Activated T-cell treated with anti-CD3 and anti-CD28 coated beads, Interleukin-2, amount 50 U/mL, for 48 hours (primary cell): ENCODE measurements at places on chromosomes 1 and 21.

DNA sequence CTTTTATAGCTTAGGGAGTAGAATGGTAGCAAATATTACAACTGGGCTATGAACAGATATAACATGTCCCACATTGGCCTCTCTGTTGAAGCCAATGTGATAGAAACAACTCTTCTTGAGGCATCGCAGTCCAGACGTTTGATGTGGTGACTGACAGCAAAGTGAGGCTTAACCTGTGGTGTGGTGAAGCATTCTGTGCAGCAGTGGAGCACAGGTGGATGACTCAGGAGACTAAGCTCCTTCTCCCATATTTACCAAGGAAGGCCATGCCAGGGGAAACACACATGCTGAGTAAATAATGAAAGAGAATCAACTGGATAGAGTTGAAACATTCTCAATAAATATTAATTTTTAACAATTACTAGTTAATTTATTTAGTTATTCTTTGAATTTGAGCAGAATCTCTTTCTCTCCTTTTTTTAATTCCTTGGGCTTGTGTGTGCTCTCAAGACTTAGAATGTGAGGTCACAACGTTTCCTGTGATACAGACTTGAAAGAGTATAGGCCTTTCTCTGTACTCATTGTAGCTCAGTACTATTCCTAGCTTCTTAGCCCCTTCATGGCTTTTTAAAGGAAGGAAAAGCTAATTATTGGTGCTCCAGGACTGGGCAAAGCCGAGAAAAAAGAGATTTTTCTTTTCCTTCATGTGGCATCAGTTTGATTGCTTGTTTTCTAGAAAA, 17.6 kb downstream of the CRB1 start:
- no peak for DNase-seq

- DNase-seq: no peak
Measured at GRCh38 chr1:96695954-96696353, 25.6 kb upstream of the PTBP2 start.

- peak; percentile 37 for DNase-seq
Measured at GRCh38 chr1:11407301-11407994, 71.5 kb upstream of the DISP3 start.

DNA sequence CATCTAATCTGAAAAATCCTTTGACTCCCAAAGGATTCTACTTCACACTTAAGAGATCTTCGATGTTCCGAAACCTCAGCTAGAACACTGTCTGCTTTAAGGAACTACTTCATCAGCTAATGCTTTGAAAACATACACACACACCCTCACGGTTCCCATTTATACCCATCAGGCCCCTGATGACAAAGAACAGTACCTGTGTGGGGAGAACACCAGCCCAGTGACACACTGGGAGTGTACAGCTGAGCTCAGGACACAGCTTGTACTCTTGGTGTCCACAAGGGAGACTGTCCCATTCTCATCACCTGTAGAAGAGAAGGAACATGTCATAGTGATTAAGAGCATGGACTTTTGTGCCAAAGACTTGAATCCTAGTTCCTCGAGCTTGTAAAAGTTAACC, 6.6 kb downstream of the WDR77 start:
- no peak for DNase-seq

GRCh38 chr1:243494741-243495431, 239.0 kb downstream of the SDCCAG8 start:
- no peak for DNase-seq

DNA sequence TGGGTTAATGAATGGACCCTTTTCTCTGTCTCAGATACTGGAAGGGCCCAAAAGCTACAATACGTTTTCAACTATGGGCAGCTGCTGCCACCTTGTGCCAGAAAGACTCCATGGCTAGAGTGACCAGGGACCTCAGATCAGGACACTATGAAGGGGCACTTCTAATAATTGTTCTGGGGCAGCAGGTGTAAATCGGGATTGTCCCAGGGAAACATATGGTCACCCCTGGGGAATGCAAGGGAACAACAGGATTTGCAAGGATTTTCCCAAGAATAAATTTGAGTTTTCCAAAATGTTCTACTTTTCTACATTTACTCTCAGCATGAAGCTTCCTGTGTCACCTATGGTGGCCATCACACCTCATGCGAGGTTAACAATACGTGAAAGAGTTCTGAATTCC, 12.0 kb upstream of the FCAMR start:
- DNase-seq: peak; percentile 74

DNA sequence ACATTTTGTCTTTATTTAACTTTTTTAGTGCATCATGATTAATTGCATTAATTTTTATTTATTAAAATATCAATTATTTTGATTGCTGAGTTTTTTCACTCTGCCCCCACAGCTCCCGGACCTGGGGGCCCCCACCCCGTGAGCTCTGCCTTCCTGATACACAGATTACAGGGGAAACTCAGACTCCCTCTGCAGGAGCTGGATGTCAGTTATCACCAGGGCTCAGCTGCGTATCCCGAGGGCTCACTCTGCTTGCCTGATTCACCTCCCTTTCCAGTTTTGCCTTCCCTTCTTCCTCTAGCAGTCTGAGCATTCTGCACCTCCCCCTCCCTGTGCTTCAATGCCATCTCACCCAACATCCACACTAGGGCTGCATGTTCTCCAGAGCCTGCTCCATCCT, 98.2 kb downstream of the ATP1A1 start:
- no peak for DNase-seq

DNA sequence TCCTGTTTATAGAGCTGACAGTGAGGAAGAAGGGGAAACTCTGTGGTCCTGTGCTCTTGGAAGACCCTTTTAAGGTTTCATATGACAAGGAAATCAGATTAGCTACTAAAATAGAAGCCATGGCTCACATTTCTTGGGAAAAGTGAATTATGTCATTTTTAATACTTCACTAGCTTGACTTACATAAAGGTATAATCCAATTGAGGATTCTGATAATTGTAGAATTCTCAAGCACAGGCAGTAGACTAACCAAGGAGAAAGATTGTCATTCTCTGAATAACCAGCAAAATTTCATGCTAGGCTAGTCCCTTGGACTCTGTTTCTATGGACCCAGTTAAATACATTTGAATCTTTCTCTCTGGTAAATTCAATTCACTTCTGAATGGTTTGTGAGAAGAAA, 613.0 kb upstream of the BEND5 start:
- no peak for DNase-seq

GRCh38 chr1:38243106-38243505, 196.5 kb upstream of the POU3F1 start:
- no peak for DNase-seq

DNA sequence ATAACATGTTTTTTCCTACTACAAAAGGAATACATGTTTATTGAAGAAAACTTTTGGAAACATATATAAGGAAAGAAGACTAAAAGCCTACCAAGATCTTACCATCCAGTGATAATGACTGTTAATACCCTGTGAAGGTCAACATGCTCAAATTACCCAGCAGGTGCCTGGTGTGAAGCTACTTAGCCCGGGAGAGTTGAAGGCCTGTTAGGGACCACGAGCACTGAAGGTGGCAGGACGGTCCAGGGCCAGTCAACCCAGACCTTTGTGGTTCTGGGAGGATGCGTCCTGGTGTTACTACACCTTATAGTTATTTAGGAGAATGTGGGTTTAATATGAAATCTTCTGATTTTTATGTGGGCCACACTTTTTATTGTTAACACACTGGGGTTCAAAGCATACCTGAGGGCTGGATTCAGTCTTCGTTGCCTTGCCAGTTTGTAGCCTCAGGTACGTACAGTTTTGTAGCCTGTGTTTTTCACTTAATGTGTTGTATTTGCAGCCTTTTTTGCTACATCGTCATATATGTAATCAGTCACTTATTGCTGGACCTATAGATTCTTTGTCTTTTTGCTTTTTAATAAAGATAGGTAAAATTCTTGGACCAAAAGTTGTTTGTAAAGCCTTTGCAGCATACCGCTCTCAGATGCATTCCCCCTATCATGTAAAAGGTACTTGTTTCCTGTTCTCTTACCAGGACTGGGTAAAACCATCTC, 9.8 kb downstream of the ITSN1 start:
- DNase-seq: no peak

- no peak for DNase-seq
Measured at GRCh38 chr1:43054961-43055360, 96.3 kb upstream of the SLC2A1 start.

- no peak for DNase-seq
Measured at GRCh38 chr1:4597020-4597419, 57.4 kb upstream of the AJAP1 start.

DNA sequence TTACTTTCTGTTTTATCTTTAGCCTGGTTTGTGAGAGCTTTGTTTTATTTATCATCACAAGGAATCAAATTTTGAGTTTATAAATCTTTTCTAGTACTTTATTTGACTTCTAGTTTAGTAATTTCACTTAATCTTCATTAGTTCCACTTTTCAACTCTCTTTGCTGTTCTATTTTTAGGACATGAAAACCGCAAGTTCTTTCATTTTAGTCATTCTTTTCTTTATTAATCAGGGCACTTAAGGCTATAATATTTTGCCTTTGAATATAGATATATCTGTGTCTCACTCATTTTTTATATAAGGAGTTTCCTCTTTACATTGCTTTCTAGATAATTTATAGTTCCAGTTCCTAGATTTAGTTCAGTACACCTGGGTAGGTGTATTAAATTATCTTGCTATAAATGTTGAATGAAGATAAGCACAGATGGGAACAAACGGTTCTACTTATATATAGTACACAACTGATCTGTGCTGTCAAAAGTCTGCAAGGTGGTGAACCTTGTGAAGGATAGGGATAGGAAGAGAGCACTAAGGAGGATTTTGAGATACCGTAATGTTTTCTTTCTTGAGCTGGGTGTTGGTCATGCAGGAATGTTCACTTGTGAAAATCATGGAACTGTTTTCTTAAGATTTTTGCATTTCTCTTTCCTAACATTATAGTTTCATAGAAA, 402.3 kb downstream of the RYR2 start:
- no peak for DNase-seq

DNA sequence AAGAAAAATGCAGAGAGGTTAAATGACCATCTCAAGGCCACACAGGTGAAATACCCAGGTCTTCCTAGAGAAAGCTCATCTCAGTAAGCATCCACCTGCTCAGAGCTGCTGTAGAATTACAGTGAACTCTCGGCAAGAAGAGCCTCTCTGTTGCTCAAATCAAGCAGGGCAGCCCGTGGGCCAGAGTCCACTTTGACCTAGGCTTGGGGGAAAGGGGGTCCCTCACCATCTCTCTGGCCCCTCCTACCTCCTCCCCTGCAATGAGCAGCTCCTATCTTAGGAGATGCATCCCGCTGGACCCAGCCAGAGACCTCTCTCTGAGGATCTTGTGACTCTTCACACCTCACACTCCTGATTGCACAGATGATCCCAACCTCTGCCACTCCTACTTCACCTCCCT, 364.7 kb downstream of the PTPRU start:
- no peak for DNase-seq

- DNase-seq: no peak
Measured at GRCh38 chr1:89732206-89732605, 88.6 kb upstream of the LRRC8D start.

DNA sequence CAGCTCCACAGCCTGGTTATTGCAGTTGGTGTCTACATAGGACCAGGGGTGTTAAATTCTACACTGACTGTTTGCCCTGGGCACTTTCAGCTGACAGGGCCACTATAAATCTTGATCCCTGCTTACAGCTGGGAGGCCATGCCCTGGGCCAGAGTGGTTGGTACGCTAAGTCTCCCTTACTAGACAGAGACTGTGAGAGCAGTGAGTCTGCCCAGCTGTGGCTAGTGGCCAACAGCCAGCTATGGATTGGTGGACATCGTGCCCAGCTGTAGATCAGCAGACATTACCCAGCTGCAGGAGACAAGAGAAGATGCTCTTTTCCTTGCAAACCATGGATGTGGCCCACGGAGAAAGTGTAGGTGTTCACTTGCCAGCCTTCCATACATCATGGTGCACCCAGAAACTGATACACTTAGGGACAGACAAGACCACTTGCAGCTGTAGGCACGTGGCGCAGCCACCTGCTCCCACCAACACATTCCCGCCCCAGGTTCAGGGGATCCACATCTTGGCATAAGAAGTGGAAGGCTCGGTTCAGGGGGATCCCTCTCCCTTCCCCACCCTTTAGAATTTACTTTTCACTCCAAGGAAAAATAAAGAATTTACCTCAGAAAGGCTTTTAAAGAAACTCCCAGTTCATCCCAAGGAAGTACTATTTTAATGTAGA, 16.4 kb upstream of the PAX7 start:
- no peak for DNase-seq

DNA sequence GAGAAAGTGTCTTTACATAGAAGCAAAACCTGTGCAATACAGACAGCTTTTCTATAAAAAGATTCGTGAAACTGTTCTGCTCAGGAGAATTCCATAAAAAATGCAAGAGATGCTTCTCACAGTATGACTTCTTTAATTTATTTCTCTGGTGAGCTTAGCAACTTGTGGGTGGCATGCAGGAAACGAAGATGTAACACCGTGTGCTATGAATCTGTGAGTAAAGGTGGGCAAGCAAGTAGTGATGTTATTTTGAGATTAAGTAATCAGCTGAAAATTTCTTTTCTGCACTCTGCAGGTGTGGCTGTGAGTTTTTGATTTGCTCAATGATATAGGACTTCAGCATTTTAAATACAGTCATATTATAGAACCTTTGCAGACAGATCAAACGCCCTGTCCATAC, 656.8 kb upstream of the NCAM2 start:
- DNase-seq: no peak

DNA sequence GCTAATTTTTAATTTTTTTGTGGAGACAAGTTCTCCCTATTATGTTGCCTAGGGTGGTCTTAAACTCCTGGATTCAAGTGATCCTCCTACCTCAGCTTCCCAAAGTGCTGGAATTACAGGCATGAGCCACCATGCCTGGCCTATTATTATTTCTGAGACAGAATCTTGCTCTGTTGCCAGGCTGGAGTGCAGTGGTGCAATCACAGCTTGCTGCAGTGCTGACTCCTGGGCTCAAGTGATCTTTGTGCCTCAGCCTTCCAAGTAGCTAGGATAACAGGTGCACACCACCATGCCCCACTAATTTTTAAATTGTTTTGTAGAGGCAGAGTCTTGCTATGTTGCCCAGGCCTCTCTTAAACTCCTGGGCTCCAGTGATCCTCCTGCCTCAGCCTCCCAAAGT, 196.3 kb downstream of the CAMTA1 start:
- DNase-seq: no peak

- DNase-seq: peak; percentile 84
Measured at GRCh38 chr1:15740924-15741850, 1.1 kb upstream of the TMEM82 start.

DNA sequence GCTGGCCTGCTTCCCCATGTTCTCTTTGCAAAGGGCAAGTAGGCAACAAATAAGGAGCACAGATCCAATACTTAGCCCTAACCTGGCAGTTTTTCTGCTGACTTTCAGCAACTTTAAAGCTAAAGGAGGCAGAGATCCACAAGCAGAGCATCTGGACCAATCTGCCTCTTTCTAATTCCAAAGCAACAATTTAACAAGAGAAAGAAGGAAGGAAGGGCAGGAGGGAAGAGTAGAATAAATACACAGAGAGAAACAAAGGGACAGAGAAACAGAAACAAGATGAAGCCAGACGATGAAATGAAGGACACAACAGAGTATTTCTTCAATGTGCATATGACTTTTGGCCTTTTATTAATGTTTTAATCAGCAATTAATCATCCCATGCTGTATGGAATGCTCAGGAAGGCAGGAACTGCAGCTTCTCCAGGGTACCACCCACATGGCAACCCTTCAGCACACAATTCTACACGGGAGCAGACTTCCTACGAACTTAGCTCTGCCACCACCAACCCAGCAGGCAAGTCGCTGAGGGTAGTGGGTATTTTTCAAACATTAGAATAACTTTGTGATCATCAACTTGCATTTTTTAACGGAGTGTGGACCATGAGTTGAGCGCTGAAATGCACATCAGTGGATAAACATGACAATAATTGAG, 15.3 kb downstream of the CLCC1 start:
- DNase-seq: no peak

GRCh38 chr1:219941179-219942118, 13.1 kb upstream of the SLC30A10 start:
- no peak for DNase-seq

GRCh38 chr21:44923480-44924084, 2.9 kb upstream of the ITGB2 start:
- no peak for DNase-seq
